Stimulated activated CD4-positive, alpha-beta T cell treated with anti-CD3 and anti-CD28 coated beads, Interleukin-2, amount 100 ng/mL, for 24 hours (primary cell): ENCODE measurements at places on chromosomes 13 and 19.

- no peak for DNase-seq
These were observed 765.4 kb upstream of the SPRY2 start for GRCh38 chr13:81106348-81106747.

DNA sequence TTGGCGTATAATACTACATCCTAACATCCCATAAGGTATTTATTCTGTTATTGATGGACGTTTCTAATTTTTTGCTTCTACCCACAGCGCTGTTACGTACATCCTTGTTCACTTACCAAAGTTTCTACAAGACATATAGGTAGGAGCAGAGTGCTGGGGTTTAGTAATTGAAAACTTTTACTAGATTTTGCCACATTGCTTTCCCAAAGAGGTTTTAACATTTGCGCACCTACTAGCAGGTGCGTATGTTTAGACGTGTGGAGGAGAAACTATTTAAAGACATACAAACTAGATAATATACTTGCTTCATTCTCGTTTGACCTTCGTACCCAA is 559 bp upstream of the RPL21 start:
- no peak for DNase-seq

DNA sequence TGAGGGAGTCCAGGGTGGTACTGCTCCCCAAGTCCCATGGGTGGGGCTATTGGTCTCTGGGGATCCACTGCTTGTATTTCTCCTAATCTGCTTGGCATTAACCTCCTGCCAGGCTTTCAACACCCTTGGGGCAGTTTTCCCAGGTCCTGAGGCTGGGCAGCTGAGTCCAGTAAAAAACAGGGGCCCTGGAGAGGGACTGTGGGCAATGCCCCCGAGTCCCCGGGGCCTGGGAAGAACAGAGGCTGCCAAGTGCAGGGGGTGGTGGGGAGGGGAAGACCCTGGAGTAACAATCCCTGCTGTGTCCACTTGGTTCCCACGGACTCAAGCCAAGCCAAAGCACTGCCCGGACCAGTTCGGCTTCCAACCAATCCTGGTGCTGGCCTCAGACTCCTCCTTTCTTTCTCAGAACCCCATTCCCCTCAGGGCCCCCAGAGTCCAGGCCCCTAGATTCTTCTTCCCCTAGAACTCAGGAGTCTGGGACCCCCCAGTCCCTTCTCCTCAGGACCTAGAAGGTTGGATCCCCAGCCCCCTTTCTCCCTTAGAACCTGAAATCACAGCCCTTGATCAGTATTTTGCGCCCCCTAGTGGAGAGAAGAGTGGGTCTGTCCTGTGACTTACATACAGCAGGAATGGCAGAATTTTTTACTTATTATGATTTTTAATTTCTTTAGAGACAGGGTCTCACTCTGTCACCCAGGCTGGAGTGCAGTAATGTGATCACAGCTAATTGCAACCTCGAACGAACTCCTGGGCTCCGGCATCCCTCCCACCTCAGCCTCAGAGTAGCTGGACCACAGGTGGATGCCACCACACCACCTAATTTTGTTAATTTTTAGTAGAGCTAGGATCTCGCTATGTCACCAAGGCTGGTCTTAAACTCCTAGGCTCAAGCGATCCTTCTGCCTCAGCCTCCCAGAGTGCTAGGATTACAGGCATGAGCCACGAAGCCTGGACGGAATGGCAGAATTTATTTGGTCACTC is 3.7 kb upstream of the CLPTM1 start:
- peak; percentile 44 for DNase-seq

DNA sequence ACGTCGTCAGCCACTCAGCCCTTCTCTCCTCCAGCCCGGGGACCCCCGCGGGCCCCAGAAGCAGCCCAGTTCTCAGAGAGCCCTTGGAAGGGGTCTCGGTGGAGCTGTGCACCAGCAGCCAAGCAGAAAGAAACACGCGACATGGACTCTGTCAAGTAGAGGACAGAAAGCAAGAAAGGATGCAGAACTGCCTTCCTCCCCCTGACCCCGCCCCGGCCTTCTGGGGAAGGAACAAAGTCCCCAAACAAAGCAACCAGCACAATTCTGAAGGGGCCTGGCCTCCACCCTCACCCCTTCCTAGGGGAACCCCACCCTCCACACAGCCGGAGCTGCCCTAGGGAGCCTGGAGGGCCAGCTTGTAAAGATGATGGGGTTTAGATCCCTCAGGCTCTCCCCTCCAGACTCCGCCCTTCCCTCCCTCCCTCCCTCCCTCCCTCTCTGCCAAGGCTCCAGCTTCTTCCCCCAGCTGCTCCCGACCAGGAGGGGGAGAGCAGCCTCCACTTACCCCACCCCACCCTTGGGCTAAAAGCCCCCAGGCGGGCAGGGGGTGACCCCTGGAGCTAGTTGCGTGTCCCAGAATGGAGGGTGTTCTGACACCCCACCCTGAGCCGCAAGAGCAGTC is 7.8 kb downstream of the LYL1 start:
- no peak for DNase-seq

GRCh38 chr13:42561752-42562467 is 12.0 kb upstream of the TNFSF11 start:
- peak; percentile 24 for DNase-seq

DNA sequence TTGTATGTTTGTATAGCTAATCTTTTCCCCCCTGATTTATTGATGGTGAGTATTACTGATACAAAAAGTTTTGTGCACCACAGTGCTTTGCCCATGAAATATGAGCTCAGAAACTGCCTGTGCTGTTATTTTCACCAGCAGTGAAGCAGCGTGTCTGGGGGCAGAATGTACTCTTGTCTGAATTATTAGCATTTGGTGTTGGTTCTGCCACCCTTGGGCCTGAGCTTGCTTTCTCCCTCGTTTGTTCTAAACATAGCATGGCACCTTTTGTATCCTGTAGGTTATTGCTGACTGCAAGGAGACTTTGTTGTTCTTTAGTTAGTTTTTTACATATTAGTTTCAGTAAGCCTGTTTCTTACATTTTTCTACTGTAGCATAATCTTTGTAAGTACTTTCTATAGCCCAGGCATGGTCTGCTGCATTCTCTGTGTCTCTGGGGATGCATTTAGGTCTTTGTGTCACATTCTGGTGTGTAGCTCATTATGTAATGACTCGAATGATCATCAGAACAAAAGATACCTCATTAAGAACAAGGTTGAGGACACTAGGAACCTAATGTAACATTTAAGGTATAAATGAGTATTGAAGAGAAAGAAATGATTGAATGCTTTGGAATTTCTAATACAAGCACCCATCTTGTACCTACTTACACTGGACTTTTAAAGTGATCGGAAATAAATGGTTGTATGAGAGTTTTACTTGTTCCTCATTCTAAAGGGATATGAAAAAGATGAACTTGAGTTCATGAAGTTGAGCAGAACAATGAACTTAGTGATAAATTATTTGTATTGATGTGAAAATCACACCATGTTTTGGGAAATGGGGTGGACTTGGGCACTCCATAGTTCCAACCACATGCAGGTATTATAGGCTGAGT is 50.3 kb upstream of the GPI start:
- no peak for DNase-seq

- no peak for DNase-seq
These were observed 45.5 kb downstream of the LYL1 start for GRCh38 chr19:13057147-13057572.

DNA sequence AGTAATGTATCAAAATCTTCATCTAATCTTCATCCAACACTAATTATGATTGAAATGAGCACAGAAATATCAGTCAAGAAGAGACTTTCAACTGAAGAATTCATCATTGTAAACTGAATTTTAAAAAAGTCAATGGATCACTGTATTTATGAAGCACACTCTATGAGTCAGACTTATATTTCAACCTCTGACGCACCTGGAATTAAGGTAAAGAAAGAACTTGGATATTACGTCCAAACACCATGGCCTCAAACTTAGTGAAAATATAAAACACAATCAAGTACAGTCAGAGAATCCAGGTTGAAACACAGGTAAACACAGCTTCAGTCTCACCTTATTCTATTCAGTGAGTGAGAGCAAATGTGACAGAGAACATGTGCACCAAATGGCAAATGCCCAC is 39.5 kb downstream of the MIPEP start:
- no peak for DNase-seq
